ENCODE measurements at places on chromosomes 6 and 20.

- no peak for DNase-seq
Observed at GRCh38 chr6:20716865-20717264, 182.6 kb downstream of the CDKAL1 start.

DNA sequence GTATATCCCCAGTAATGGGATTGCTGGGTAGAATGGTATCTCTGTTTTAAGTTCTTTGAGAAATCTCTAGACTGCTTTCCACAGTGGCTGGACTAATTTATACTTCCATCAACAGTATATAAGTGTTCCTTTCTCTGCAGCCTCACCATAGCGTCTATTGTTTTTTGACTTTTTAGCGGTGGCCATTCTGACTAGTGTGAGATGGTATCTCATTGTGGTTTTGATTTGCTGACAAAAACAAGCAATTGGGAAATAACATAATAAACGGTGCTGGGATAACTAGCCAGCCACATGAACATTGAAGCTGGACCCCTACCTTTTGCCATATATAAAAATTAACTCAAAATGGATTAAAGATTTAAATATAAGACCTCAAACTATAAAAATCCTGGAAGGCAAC, 14.2 kb downstream of the OR2A4 start:
- no peak for DNase-seq

GRCh38 chr6:113359155-113360140, 497.7 kb upstream of the MARCKS start:
- no peak for DNase-seq

GRCh38 chr20:46194409-46194808, 76.3 kb downstream of the CD40 start:
- DNase-seq, result no peak

DNA sequence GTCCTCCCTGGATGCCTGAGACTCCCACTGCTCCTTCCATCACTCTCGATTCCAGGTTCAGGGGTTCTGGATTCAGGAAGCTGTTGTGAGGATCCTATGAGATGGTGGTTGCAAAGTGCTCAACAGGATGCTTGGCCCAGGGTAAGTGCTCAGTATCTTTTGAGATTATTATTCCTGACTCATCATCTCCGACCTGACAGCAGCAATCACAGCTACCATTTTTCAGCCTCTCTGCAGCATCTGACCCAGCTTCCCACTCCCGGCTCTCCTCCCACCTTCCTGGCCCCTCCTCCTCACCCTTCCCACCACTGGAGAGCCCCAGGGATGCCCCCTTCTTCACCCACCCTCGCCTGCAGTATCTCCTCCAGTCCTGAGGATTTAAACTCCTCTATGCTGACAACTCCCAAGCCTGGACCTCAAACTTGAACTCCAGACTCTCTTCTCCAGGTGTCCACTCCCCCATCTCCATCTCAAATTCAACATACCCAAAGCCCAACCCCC, 36.8 kb upstream of the KCNB1 start:
- no peak for DNase-seq
